Natural killer cell (primary cell): ENCODE measurements at places on chromosomes 13 and 19. TPM values are rescaled to one million over a fixed set of nuclear protein-coding genes. Genes with fewer than 3 reads are reported as not detected.

PRR12 gene
- total RNA-seq = 51.1 TPM

UBE2L5 gene
- total RNA-seq = not detected

LIM2 gene
- total RNA-seq = 10.3 TPM

C19orf81 gene
- not detected for total RNA-seq

PDX1 gene
- not detected for total RNA-seq

CELF5 gene
- total RNA-seq = not detected

IL11 gene
- 0.14 TPM for total RNA-seq

AZU1 gene
- total RNA-seq = 0.87 TPM

MBD3L3 gene
- not detected for total RNA-seq

SUPT20H gene
- 59.8 TPM for total RNA-seq
